ENCODE measurements at places on chromosomes 7 and 10.

- no peak for DNase-seq
These were observed 13.3 kb upstream of the IFIT1B start for GRCh38 chr10:89364531-89364930.

- DNase-seq: no peak
These were observed 5.1 kb downstream of the KCNIP2 start for GRCh38 chr10:101838416-101838970.

- DNase-seq: no peak
These were observed 159.0 kb downstream of the PRKAG2 start for GRCh38 chr7:151717918-151718317.

DNA sequence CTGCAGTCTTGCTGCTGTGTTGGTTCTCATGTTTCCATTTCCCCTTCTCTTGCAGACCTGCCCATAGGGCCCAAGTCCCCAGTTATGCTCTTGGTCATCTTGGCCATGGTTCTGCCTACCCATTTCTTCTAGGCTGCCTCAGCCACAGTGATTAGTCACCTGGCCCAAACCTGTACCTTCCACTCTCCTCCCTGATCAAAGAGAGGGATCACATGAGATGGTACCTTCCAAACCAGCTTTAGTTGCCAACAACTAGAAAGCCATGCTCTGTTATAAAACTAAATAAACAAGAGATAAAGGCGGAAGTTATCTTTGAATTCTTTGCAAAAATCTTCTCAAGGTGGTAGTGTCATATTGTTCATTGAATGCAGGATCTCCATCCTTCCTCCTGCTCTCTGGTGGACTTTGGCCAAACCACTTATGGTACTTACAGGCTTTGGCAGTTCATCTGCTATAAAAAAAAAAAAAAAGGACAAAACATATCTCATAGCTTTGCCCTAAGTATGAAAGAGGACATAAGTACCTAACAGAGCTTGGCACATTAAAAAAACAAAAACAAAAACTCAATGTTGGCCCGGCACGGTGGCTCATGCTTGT is 25.8 kb downstream of the TACC2 start:
- no peak for DNase-seq

DNA sequence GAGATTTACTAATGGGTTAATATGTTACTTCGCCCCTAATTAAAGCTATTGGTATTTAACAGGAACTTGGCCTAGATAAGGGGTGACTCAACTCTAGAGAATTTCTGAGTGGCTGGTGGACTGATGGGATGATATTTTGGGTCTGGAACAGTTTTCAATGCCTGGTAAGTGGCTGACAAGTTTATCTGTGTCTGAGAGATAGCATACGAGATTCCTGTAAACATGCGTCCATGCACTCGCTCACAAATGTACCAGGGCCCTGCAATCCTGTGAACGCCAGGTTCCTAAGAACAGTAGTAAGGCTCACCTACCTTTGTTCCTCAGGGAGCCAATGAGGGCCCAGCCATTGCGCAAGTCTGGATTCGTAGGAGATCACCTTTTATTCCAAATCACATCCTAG is 683.8 kb upstream of the ANKRD30A start:
- no peak for DNase-seq

DNA sequence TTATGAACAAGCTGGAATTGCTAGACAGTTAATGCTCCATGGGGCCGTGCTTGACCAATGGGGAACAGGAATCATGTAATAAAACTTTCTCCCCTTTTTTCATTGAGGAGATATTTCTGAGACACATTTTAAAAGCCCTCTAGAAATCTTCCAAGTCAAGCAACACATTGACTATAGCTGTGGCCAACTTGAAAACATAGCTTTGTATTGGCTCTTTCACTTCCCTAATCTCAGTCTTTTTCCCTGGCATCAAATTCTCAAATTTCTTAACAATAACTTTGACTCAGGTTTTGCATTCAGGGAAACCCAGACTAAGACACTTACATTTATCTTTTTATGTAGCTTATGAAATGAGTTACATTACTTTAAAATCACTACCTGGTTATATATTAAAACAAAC is 947.1 kb upstream of the MBL2 start:
- no peak for DNase-seq

DNA sequence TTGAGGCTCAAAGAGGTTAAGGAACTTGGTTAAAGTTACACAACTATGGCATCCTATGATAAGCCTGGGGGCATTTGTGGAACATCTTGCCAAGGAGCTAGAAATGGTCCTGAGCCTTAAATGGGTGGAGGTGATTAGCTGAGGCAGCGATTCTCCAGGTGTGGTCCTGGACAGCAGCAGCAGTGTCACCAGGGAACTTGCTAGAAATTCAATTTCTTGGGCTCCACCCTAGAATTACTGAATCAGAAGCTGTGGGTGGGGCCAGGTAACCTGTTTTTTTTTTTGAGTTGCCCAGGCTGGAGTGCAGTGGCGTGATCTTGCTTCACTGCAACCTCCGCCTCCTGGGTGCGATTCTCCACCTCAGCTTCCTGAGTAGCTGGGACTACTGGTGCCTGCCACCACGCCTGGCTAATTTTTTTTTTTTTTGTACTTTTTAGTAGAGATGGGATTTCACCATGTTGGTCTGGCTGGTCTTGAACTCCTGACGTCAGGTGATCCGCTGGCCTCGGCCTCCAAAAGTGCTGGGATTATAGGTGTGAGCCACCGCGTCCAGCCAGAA is 13.1 kb downstream of the RPS24 start:
- no peak for DNase-seq

DNA sequence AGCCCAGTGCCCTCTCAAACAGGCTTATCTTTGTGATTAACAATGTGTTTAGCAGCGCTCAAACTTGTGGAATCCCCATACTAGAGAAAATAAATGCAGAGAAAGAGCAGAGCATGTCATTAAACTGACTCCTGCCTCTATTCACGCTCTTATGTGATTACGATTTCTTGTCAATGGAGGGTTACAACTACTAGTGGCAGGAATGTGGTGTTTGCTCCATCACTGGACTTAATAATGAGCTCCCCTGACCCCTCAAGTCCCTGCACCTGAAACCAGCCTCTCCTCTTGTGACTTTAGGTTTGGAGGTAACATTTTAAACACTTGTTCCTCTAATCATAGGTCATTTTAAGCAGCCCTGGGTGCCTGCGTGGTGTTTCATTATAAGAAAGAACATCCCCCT is 121.9 kb downstream of the PLPP4 start:
- DNase-seq: no peak

GRCh38 chr7:2771274-2771731 is 72.8 kb downstream of the GNA12 start:
- DNase-seq: no peak

DNA sequence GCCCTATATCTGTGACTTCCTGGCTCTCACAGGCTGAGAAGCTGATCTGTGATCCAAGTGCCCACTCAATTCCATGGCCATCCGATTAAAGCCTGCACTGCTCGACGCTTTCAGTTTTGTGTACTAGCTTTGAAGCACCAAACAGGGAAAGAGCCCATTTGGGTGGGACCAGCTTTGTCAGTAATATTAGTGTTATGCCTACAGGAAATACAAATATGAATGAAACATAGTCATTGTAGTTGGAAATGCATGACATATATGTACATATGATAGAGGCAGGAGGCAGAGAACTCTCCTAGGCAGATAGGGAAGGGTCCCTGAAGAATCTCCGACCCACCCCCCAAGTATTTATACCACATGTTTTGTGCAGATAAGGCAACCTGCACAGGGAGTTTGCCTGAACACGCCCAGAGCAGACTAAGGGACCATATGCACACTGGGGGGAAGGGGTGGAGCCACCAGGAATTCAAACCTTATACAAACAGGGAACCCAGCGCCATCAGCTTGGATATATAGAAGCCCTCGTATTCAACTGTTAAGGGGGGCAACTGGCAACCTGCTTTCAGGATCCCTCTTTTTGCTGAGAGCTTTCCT is 653.2 kb downstream of the PARD3 start:
- no peak for DNase-seq

DNA sequence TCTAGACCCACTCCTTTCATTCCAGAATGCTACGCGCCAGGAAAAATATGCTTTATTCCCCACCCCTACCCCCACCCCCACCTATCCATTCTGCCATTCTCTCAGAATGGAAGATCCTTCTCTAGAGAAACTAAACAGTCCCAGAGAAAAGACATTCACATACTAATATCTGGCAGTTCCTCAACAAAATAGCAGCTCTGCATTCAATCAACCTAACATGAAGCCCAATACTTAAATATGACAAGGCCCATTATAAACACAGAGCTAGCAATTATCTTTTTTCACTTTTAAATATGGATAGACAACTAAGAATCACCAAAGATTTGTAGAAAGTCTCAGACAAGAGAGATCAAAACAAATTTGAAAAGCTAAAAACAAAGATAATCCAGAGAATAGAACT is 16.4 kb downstream of the CACUL1 start:
- DNase-seq: no peak

- no peak for DNase-seq
These were observed 237.7 kb upstream of the PRKCQ start for GRCh38 chr10:6817770-6818169.
